Activated CD8-positive, alpha-beta memory T cell treated with anti-CD3 and anti-CD28 coated beads for 4 hours (primary cell): ENCODE measurements at places on chromosomes 3 and 15.

DNA sequence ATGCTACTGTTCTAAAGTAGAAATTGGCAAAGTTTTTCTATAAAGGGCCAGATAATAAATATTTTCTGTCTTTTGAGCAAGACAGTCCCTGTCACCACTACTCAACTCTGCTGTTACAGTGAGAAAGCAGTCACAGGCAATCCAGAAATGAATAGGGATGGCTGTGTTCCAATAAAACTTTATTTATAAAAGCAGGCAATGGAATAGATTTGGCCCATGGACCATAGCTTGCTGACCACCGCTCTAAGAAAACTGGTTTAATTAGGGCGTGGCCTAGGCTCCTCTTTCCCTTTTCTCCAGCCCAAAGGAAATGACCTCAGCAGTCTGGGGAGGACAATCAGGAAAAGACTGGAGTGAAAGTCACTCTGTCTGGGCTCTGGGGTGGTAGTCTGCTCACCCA, 183.8 kb downstream of the MEGF11 start:
- no peak for DNase-seq

GRCh38 chr15:84832448-84833040, 15.4 kb downstream of the ALPK3 start:
- DNase-seq, result no peak

DNA sequence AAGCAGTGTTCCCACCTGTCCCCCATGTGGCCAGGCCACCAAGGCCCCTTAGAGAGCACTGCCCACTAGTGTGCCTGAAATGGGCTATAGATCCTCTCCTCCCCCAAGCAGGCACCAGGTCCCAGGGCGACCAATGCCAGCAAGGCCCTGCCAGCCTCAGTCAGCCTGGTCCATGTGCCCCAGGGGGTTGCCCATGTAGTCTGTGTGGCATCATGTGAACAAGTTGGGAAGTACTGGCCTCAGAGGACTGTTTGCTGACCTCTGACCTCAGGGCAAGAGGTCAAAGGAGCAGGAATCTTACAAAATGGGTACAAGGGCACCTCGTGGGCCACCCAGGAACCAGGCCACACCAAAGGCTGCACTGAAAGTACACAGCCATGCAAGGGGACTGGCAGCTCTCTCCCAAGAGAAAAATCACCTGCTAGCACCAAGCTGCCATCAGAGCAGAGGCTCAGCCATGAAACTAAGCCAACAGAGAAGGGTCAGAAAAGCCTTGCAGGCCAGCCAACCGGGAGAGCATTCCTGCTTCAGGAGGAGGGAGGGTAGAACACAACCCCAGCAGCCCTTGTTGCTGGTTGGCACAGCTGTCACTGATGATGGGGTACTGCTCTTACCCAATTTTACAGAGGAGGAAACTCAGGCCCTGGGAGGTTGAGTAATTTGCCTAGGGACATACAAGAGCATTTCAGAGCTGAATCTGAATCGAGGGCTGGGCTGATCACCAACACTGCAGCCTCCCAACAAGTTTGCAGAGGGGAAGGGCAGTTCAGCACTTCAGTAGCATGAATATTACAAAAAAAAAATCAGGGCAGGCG, 5.2 kb upstream of the FURIN start:
- no peak for DNase-seq

GRCh38 chr3:161156936-161157335, 51.8 kb upstream of the B3GALNT1 start:
- DNase-seq, result no peak

- DNase-seq, result no peak
Observed at GRCh38 chr15:98493966-98494511, 154.3 kb upstream of the IGF1R start.

DNA sequence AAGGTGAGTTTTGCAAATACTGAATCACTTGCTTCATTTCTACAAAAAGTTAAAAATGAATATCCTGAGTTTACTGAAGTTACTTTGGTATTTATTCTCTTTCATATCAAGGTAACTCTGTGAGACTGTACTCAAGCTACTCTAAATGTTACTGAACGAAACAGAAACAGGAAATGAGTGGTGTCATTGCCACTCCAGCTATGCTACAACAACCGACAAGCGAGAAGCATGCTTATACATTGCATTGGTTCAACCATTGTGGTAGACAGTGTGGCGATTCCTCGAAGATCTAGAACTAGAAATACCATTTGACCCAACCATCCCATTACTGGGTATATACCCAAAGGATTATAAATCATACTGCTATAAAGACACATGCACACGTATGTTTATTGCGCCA, 313.2 kb upstream of the THBS1 start:
- no peak for DNase-seq

DNA sequence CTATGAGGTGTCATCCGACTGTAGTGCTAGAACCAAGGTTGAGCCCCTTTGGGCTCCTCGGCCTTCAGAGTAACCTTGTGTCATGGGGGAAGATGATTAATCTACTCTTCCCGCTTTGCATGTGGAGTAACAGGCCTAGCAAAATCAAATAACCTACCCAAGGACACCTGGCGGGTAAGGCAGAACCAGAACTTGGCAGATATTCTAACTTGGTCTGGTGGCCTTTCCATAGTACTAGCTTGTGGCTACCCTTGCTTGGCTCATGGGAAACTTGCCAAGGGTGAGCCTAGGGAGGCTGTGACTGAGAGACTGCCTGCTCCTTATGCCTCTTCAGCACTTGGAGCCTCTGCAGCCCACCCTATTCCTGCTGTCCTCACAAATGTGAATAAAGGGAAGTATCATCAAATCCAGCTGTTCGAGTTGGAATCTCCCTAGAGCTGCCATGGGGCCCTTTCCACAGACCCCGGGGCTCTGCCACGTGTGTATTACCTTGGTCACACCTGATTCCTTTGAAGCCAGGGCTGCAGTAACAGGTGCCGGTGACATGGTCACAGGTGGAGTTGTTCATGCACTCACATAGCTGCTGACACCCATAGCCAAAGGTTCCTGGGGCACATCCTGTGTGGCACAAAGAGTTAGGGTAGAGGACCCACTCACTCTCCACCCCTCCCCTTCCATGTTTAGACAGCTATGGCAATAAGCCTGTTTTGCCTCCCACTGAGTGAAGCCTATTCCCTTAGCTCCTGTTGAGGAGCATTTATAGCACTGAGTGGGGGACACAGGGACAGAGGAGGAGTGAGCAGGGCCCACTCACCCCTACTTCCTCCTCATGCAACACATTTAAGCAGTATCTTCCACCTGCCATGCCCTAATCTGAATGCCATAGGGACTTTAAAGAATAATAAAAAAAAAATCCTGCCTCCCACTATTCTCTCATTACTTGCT, 46.0 kb downstream of the RAB11A start:
- no peak for DNase-seq

GRCh38 chr3:12993517-12994356, 79.5 kb downstream of the IQSEC1 start:
- no peak for DNase-seq

DNA sequence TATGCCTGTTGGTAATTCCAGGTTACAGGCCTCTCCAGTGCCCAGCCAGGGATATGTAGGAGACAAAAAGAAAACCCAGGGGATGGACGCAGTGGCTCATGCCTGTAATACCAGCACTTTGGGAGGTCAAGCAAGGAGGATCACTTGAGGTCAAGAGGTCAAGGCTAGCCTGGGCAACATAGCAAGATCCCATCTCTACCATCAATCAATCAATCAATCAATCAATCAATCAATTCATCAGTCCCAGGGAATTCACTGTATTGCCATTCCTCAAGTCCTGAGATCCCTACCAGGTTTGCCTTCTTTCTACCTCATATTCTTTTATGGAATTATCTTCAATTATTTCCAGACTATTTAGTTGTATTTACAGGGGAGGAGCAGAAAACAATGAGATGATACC, 82.2 kb downstream of the DHX30 start:
- no peak for DNase-seq

- no peak for DNase-seq
Observed at GRCh38 chr3:62329971-62330370, 43.4 kb downstream of the FEZF2 start.

GRCh38 chr3:2765002-2765579, 345.1 kb downstream of the IL5RA start:
- DNase-seq, result no peak

DNA sequence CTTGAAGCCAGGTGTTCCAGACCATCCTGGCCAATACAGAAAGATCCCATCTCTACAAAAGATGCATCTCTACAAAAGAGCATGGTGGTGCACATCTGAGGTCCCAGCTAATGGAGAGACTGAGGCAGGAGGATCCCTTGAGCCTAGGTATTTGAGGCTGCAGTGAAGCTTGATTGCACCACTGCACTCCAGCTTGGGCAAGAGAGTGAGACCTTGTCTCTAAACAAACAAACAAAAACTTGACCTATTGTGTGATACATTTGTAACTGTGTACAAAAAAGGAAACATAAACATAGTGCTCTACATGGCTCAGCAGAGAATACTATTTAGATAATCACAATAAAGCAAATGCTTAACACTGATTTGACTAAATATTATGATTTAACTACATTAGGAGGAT, 18.7 kb downstream of the ANPEP start:
- DNase-seq, result no peak

GRCh38 chr3:111035316-111035715, 36.3 kb upstream of the NECTIN3 start:
- no peak for DNase-seq

DNA sequence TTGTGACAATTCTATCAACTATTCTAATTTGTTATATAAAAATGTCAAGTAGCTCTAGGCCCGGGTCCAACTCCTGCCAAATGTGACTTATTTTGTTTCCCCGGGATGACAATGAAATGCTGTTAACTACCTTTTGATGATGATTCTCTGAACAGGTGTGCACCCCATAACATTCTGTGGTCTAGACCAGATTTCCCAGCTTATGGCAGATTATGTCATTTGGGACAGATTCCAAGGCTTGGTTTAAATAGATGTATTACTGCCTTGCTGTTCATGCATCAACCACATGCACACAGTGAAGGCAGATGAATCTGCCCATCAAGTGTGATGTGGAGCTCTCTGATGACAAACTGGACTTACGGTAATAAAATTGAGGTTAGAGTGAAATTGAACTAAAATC, 150.5 kb downstream of the MECOM start:
- DNase-seq, result no peak
